Activated CD8-positive, alpha-beta memory T cell treated with anti-CD3 and anti-CD28 coated beads for 4 hours (primary cell): ENCODE measurements at places on chromosomes 3 and 15.

GRCh38 chr15:61112231-61112630 lies 116.9 kb downstream of the RORA start:
- DNase-seq, result no peak

DNA sequence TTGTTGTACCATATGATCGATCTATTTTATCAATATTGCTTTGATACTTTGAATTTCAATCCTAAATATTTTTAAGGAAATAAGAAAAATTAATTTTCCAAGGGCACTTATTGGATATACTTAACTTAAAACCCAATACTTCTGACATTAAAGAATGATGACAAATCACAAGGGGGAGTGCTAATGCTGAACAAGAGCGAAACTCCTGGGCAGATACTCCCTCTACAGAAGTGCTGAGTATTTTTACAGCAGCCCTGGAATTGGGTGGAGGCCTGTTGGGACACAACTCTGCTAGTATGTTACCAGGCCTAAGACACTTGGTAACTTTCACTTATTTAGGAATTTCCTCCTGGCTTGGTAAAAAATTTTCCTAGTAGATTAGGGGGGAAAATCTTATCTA lies 46.2 kb downstream of the DENND6A start:
- no peak for DNase-seq

- no peak for DNase-seq
Measured at GRCh38 chr15:80721476-80721875, 26.4 kb downstream of the ABHD17C start.

- DNase-seq, result no peak
Measured at GRCh38 chr3:42490243-42490642, 12.2 kb upstream of the VIPR1 start.

- DNase-seq, result no peak
Measured at GRCh38 chr3:48429960-48430707, at the start of gene PLXNB1. Gene PLXNB1, minus strand, starts transcription at chr3:48430086. Its CDS starts 5,475 bp downstream, at chr3:48424611.

GRCh38 chr3:48338635-48339034 lies 5.2 kb upstream of the SPINK8 start:
- no peak for DNase-seq

- DNase-seq, result no peak
Measured at GRCh38 chr3:81440661-81441060, 320.8 kb downstream of the GBE1 start.

GRCh38 chr3:160133757-160134156 lies 91.5 kb upstream of the C3orf80 start:
- DNase-seq, result no peak

DNA sequence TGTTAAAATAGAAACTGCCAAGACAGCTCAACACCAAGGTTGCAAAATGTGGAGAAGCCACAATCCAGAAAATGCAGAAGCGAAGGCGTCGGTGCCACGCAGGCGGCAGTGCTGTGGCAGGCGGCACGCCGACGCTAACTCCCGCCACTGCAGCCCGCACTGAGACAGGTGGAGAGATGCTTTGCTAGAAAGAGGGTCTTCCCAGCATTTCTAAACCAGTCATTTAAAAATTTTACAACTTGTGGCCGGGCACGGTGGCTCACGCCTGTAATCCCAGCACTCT lies 23.2 kb downstream of the CYFIP1 start:
- no peak for DNase-seq

GRCh38 chr3:83169473-83169872 lies 1408.0 kb upstream of the GBE1 start:
- DNase-seq, result no peak

DNA sequence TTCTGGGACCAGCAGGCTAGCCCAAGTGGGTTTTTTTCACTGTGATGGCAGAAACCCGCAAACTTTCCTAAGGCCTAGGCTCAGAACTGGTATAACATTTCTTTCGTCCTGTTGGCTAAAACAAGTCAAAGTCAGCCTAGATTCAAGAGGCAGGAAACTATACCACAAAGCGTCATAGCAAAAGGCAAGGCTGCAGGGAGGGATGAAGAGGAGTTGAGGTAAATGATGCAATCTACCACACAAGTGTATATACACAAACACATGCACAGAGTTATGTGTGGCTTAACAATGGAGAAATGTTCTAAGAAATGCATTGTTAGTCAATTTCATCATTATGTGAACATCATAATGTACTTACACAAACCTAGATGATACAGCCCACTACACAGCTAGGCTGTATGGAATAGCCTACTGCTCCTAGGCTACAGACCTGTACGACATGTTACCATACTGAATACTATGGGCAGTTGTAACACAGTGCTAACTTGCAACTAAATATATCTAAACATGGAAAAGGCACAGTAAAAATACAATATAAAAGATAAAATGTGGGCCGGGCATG lies 225.6 kb downstream of the TBL1XR1 start:
- DNase-seq, result no peak

- DNase-seq, result no peak
Measured at GRCh38 chr3:189202583-189202982, 30.8 kb downstream of the TPRG1 start.

DNA sequence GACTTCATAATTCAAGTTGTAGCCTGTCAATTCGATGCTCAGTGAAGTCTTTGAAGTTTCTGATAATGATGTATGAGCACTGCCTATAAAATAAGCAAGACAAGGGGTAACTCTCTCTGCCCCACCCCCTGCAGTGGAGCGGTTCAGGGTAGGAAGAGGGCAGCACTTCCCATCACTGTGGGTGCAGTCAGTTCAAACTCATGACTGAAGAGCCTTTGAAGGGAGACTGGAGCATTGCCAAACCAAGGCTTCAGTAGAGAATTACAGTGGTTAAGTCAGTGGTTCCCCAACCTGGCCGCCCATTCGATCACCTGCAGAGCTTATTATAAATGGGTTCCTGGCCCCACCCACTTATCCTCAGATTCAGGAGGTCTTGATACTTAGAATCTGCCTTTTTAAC lies 190.6 kb downstream of the SHQ1 start:
- peak; percentile 0 for DNase-seq

GRCh38 chr3:195151402-195151801 lies 119.6 kb downstream of the XXYLT1 start:
- DNase-seq, result no peak

DNA sequence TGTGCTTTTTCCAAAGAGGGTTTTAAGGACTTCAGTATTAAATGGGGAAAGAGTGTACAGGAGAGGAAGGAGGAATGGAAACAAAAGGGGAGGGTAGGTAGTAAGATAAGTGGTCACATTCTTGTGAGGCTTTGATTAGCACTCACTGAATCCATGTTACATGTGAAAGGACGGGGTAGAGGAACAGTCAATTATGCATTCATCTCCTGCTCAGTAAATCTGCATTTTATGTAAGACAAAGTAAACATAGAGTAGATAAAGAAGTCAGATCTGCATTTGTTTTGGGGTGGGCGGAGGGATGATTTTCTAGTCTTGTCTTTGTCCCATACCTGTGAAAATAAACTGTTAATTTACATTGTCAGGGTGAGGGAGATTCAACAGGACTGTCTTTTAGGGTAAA lies 50.8 kb downstream of the SACM1L start:
- DNase-seq, result no peak

DNA sequence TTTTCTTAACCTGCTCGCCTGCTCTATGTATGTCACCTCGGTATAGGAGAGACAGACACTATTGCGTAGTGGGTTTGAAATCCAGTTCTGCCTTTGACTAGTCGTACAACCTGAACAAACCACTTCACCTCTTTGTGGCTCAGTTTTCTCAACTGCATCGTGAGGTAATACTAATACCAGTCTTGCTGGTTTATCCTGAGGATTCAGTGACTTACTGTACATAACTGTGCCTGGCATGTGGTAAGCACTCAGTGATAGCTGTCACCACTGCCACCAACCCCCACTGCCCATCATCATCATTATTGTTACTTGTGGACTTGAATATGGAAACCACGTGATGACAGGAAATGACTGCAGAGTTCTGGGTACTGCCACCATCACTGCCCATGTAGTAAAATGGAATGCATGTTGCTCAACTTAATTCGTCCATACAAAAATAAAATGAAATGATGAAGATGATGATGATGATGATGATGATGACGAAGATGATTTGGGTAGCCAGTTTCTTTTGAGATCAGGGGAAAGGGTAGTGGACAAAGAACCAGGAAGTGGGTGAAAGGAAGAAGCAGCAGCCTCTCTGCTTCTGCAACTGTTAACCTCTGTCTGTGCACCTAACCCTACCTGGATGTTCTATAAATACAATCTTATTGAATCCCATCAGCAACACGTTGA lies 228.1 kb downstream of the FEZF2 start:
- DNase-seq, result no peak

DNA sequence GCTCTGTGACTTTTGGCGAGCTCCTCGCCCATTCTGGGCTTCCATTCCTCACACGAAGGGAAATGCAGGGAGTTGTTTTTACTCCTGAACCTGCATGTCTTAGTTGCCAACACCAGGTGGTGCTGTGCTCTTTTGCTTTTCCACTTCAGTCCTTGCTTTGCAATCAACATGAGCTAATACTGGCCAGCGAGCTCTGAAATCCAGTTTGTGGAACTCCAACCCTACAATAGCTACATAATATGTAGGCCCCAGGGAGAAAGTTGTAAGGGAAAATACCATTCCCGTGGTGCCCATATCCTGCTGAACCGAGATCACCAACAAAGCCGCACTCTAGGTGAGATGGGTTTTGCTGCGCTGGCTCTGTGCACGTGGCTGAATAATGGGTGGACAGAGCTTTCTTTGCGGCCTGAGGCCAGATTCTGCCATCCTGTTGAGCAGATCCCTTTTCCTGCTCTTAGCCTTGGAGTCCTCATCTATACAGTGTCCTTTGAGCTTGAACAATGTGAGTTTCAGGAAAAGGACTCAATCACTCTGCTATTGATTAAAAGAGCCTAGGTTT lies 25.0 kb downstream of the LSM3 start:
- DNase-seq, result no peak

DNA sequence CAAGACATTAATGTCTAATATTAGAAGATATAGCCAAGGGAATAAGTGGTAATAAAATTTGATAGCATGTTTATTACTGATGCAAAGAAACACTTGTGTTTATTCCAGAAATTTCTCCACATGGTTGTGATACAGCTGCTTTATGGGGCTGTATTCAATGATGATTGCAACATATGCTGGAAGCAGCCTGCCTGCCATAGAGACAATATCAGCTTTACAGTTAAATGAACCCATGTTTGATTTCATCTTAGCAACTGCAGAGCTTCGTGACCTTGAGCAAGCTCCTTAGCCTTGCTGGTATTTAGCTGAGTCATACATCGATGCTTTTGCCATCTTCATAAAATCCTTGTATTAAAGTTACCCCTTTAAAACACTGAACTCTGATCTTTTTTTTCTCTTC lies 168.1 kb upstream of the STAC start:
- DNase-seq, result no peak

DNA sequence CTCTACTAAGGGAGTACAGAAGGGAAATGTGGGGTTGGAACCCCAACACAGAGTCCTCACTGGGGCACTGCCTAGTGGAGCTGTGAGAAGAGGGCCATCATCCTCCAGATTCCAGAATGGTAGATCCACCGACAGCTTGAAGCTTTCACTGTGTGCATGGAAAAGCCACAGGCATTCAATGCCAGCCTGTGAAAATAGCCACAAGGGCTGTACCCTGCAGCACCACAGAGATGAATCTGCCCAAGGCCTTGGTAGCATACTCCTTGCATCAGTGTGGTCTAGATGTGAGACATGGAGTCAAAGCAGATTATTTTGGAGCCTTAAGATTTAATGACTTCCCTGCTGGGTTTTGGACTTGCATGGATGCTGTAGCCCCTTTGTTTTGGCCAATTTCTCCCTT lies 39.3 kb upstream of the KCNMB2 start:
- no peak for DNase-seq

GRCh38 chr3:123725652-123726400 lies 141.0 kb upstream of the HACD2 start:
- DNase-seq, result no peak

DNA sequence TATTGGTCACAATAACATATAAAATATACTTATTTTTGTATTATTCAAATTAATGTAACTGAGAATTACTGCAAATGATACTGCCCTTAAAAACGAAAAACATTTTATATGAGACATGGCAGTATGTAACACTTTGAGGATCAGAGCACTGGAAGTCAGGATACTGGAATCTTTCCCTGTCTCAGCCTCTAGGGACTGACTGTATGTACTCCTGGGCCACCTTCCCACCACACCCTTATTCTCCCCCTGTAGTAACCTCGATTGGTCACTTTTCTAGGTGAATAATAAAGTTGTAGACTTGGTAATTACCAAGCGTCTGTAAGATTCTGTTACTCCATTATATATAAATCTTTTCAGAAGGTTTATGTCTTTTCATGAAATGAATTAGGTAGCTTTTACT lies 43.0 kb downstream of the LRRC49 start:
- DNase-seq, result no peak

GRCh38 chr3:42873221-42873982 lies 2.3 kb downstream of the CYP8B1 start:
- DNase-seq, result no peak

- DNase-seq, result no peak
Measured at GRCh38 chr3:144394032-144394431, 422.4 kb downstream of the DIPK2A start.

GRCh38 chr3:183094711-183095110 lies 4.6 kb downstream of the MCCC1 start:
- no peak for DNase-seq

DNA sequence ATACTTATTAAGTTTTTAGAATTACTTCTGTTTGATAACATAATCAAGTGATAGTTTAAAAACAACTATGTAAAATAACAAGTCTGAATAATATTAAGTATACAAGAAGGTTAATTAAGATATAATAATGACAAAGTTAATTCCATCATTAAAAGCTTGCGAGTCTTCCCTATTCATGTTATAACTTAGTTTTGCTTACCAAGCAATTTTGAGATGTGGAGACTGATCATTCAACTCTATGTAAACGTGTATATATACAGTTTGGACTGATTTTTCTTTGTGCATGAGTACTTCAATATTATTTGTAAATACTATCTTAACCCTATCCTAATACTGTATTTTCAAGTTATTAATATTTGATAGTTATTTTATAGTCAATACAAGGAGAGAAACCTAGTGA lies 870.9 kb downstream of the GBE1 start:
- DNase-seq, result no peak

DNA sequence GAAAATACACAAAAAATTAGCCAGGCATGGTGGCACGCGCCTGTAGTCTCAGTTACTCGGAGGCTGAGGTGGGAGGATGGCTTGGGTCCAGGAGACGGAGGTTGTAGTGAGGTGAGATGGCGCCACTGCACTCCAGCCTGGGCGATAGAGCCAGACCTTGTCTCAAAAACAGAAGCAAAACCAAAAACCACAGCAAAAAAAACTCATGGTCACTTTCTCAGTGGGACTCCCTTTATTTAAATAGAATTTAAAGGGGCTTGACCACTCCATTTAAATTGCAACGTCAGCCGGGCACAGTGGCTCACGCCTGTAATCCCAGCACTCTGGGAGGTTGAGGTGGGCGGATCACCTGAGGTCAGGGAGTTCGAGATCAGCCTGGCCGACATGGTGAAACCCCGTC lies 32.8 kb downstream of the ARHGAP31 start:
- DNase-seq, result no peak

- no peak for DNase-seq
Measured at GRCh38 chr3:193655831-193656433, 62.9 kb downstream of the OPA1 start.
